ENCODE measurements at places on chromosomes 6 and 20.

DNA sequence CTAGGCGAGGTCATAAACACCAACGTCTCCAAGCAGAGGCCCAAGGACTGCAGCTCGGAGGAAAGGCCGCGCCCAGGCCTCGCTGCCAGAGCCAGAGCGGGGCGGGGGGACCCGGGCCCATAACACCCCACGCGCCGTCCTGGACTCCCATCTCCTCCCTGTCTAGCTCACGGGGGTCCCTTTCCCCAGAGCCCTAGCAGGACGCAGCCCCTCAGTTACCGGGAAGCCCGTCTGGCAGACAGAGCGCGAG lies 44.9 kb downstream of the MDFI start:
- DNase-seq: no peak

GRCh38 chr20:472889-473292 lies 10.6 kb upstream of the TBC1D20 start:
- DNase-seq: no peak

DNA sequence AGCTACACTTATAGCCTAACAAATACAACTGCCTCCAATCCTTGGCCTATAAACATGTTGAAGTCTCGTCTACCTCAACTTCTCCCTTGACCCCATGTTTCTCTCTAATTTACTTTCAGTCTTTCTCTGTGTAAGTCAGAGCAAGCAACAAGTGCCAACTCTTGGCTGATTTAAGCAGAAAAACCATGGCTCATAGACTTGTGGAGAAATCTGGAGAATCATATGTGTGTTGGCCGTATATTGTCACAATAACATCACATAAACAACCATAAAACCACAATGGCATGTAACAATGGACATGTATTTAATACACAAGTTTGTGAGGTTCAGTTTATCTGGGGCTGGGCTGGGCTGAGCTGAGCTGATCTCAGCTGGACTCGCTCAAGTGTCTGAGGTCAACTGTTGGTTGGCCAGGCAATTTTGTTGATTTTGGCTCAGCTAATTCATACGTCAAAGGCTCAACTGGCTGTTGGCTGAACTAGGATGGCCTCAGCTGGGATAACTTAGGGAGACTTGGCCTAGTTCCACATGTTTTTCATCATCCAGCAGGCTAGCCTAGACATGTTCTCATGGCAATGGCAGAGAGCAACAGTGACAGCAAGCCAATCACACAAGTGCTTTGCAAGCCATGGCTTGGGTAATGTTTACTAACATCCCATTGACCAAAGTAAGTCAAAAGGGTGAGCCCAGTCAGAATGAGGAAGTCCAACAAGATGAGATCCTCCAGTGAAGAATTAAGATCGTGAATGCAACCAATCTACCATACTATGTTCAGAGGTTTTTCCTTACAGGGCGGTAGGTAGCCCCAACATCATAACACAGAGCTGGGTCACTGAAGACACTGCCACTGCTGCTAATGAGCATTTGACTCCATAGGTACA lies 12.9 kb upstream of the TBC1D22B start:
- peak; percentile 77 for DNase-seq

DNA sequence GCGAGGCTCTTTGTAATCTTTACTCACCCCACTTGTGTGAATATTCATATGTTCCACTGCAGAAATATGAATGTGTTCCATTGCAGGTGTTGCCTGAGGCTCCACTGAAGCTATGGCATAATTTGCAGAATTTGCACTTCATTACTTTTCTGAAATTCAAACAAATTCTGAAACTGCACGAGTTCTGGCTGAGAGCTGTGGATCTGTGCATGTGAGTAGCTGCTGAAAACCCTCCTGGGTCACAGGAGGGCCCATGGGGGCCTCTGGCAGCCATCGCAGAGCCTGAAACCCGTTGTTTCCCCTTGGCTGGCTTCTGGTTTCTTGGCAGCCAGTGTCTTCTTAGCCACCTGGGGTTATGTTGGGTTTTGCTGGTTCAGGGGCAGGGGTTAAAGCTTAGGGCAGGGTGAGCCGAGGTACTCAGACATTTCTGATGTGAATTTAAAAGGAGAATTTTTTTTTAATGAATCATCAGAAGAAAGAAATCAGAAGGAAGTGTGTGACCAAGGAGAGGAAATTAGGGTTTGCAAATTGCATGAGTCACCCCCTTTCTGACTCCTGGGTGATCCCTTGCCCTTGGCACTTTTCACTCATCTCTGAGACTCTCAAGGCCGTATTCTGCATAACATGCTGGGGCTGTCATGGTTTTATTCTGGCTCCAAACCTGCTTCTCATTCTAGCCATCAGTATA lies 40.6 kb downstream of the TOX2 start:
- DNase-seq: no peak

GRCh38 chr6:10668126-10668917 lies 26.1 kb downstream of the C6orf52 start:
- no peak for DNase-seq

- DNase-seq: peak; percentile 82
These were observed 196.8 kb downstream of the SMOC2 start for GRCh38 chr6:168637834-168638233.

DNA sequence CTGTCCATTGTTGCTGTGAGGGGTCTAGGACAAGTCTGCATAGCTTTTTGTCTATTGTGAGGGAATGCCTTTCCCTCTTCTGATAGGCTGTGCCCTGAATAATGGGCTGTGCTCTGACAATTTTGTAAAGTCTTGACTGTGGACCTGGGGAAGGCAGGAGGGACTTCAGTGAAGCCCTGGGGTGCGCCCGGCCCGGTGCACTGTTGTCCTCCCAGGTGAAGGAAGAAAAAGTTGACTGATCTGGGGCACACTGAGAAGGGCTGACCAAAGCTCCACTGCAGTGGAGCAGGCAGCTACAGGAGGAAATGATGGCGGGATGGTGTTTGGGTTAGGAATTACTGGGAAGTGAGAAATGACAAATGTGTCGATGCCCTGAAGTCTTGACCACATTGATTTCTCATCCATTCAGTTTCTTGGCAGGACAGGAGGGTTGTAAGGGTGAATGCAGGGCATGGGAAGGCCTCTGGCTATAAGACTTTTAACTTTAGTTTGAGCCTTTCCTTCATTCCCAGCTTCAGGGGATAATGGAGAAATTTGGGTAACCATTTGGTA lies 224.0 kb upstream of the CST7 start:
- DNase-seq: no peak

All from colonic mucosa (tissue), 4 donors.